ENCODE measurements at places on chromosomes 7 and 10.

- no peak for DNase-seq
Observed at GRCh38 chr10:31953480-31953879, 24.8 kb upstream of the ARHGAP12 start.

- peak; percentile 19 for DNase-seq
Observed at GRCh38 chr10:73159038-73159648, 8.7 kb downstream of the ECD start.

- no peak for DNase-seq
Observed at GRCh38 chr7:44709945-44710596, 38.6 kb upstream of the ZMIZ2 start.

- no peak for DNase-seq
Observed at GRCh38 chr10:104608091-104608828, 32.8 kb upstream of the SORCS3 start.

DNA sequence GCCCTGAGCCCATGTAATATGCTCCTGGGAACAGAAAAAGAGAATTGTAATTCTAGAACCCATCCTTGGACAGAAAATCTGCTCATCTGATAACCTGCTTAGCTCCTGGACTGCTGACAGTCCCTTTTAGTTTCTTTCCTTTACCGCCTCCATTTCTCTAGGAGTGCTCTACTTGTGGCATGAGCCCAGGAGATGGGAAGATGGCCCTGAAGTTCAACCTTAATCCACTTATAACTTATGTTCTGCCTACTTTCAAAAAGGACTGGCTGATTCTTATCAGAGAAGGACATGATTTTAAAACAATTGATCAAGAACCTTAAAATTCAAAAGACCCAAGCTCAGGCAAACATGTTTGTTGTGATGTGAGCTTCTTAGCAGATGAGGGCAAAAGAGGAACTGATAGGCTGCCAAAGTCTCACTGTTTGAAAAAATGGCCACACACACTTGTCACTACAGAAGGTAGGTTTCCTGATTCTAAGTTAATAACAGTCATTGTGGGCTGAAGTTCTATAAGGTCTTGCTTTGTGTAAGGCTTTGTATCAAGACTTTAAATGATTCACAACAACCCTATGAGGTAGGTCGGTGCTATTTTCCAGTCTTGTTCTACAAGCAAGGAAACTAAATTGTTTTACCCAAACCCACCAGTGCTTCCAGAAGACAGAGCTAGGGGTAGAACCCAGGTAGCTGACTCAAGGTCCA lies 94.3 kb upstream of the AFAP1L2 start:
- no peak for DNase-seq

GRCh38 chr7:124247691-124248090 lies 214.8 kb upstream of the TMEM229A start:
- no peak for DNase-seq

DNA sequence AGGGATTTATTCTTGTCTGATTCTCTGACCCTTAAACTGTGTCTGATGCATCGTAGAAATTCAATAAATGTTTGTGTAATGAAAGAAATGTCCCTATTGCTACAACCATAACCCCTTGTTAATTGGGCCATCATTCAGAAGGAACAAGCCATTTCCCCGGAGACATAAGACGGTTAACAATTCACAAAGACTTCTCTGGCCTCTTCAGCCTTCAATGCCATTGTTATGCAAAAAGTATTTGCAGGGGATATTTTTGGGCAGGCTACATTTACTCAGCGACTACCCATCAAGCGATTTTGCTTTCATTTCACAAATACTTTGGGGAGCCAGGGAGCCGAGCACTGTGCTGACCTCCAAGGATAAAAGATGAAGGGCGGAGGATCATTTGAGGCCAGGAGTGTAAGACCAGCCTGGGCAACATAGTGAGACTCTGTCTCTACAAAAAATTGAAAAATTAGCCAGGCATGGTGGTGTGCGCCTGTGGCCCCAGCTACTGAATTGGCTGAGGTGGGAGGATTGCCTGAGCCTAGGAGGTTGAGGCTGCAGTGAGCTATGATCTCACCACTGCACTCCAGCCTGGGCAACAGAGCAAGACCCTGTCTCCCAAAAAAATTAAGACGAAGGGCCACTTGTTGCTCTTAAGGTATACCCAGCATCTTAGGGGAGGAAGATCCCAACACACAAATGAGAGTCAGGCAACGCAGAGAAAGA lies 20.0 kb upstream of the SDK1 start:
- DNase-seq, result no peak

DNA sequence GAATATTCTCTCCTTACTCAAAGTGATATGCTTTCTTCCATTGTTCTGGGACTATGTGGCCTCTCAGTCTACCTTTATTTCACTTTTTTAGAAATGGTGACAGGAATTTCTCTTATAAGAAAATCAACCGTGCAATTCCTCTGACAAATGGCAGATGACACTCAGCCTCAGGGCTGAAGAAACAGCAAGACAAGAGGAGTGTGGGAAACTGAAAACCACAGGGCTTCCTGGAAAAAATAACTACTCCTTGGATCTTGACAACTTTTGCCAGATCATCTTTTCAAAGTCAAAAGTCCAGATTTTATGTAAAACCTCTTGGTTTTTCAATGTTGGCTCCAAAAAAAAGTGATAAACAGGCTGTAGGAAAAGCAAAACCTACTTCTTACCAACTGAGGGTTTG lies 121.5 kb downstream of the TYW1B start:
- no peak for DNase-seq

DNA sequence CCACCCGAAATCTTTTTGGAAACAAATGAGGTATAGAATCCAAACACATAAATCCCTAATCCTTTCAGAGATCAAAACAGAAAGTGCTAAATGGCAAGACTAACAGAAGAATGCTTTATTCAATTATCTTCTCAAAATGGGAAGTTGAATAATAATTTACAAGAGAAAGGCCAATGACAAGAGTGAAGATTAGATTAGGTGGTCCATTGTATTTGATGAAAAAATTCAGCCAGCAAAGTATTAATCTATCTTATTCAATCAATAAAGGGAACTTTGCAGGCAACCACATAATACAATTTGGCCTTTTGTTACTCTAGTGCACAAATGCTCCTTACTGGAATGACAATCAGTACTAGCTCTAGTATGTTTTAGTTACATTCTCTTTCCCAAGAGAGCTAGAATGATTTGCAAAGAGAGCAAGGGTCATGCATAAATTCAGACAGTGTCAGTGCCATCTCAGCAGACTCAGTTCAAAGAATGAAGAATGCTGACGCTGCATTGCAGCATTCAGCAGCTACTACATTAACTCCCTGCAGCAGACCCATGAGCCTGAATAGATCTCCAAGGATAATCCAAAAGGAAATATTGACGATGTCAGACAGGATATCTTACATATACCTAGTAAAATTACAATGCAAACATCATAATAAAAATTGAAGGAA lies 131.8 kb downstream of the ANK3 start:
- DNase-seq, result no peak

DNA sequence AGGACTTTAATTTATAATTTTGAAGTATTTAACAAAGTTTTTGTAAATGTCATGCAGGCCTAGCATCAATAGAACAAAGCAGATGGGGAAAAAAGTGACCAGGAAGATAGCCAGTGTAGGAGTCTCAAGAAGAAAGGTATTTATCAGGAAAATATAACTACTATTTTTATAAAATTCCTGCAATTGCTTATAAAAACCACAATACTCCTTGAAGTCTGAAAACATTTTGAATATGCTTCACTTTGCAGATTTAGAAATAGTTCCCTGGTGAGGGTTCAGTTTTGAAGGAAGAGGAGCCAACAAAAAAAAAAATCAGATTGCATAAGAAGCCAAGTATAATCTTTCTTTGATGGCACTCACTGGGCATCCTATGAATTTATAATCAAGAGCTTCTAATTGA lies 34.1 kb downstream of the MTERF1 start:
- DNase-seq, result no peak

DNA sequence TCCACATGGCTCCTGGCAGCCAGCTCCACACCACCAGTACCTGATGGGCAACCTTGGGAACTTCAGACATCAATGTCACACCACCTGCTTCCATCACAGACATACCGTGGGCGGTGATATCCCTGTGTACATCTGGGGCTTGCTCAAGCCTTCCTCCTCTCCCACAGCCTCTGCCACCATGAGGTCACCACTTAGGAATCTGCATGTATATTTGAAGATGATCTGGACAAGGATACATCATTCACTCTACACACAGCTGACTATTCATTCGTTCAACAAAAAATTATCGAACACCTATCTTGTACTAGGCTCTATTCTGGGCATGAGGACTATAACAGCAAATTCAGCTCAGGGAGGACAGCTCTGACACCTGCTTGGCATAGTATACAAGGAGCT lies 6.8 kb downstream of the DLG5 start:
- peak; percentile 61 for DNase-seq

DNA sequence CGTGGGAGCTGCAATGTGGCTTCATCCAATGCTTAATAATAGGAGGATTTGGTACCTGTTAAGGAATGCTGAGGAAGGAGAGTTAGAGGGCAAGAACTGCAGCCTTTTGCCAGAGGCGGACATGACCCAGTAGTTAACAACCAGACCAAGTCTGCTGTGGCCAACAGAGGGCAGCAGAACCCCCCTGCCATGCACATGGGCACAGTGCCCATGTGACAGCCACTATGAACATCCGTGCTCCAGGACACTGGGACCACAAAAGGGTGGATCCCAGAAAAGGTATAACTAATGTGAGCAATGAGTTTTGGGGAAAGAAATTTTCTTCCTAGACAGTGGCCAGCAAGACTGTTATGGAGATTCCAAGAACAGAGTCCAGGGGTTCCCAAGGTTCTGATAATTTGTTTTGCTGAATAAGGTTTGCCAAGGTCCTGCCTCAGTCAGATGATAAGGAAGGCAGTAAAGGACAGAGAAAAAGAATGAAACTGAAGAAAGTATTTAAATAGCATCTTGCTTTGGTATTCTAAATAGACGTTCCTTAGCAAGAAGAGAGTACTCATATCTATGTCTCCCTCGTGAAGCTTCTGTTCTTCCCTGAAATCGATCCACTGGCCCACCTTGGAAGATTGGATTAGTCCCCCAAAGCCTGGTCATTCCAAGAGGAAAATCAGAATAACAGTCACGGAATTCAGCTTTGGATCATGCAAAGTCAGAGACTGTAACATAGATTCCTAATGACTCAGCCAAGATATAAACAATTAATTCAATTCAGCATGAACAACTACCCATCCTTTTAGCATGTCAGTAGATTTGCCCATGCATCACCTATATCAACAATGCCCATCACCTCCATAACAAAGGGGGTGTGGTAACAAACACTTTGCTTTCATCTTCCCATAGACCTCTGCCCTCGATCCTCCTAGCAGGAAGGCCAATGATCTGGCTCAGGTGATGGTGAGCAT lies 56.0 kb downstream of the LGI1 start:
- DNase-seq, result no peak

GRCh38 chr10:84574102-84574501 lies 245.7 kb downstream of the CCSER2 start:
- DNase-seq, result no peak

GRCh38 chr7:47361746-47362215 lies 220.1 kb downstream of the TNS3 start:
- DNase-seq, result peak; percentile 95

- no peak for DNase-seq
Observed at GRCh38 chr7:2807845-2808772, 36.0 kb downstream of the GNA12 start.

DNA sequence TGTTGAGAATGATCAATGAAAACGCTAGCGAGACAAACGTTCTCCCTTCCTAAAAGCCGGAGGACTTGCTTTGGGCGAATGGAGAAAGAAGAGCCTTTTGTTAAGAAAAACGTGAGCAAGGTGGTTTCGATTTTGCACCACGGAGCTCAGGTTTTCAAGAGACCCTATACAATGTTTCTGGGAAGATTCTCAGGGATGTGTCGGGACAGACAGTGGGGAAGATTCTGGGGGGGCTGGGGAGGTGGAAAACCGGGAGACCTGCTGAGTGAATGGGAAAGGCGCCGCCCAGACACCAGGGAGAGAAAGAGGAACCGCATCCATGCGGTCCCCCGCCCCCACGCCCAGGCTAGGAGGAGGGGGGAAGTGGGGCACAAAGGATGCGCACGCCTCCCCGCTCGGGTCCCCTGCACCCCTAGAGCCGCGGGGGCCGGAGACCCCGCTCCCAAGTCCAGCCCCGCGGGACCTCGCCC lies 745 bp downstream of the YWHAG start:
- no peak for DNase-seq

DNA sequence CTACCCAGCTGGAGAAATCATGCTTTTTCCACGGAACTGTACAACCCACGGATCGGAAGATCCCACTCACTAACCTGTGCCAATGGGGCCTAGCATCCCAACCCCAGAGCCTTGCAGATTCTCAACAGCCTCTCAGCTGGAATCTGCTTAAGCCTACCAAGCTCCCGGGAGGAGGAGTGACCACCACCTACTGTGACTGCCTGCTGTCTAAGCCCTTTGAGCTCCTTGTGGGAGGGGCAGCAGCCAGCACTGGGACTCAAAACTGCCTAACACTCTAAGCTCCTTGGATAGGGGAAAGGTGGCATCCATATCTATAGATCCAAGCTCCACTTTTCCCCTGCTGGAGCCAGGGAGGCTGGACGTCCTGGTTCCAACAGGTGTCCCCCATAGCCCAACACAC lies 254.4 kb upstream of the CNTNAP2 start:
- no peak for DNase-seq

Data from HS-5 (cell line).